H54 (cell line): ENCODE measurements at places on chromosomes 3 and 15.

DNA sequence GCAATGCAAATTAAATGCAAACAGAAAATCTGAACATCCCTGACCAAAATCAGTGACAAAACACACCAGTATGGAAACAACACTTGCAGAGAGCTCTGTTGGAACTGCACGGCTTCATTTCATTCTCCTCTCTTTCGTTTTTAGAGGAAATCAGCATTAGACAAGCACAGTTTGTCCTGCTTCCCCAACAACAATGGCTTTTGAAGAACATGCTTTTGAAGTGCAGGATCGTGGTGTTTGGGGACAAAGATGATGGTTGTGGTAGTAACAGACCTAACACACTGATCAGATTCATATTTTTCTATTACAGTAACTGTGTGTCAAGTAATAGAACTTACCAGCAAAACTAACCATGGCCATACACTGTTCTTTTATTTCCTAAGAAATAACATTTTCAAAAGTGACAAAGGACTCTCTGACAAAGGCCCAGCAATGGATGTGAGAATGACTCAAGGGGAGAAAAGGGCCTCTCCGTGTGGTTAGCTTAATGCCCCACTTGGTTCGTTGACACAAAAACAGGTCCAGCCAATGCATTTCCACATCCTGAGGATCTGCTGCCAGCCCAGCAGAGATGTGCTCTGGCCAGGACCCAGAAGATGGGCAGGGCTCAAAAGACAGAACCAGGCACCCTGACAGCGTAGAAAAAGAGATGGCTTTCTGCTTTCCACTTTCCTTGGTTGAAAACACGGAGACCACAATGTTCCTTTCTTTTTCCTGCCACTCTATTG lies 84.1 kb downstream of the CCNL1 start:
- DNase-seq, result no peak

GRCh38 chr15:31241888-31242522 lies 84.6 kb upstream of the KLF13 start:
- no peak for DNase-seq

DNA sequence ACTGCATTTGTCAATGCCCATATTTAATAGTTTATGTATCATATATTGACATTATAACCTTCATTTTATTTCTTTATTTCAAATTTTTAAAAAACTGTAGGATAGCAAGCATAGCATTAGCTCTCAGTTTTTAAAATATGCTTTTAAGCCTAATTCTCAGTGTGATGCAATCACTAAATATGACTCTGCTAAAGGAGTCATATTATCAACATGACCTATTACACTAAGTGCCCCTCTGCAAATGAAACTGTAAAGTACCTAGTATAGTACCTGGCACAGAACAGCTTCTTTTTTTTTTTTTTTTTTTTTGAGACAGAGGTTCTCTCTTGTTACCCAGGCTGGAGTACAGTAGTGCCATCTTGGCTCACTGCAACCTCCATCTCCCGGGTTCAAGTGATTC lies 179.4 kb upstream of the CGNL1 start:
- no peak for DNase-seq

DNA sequence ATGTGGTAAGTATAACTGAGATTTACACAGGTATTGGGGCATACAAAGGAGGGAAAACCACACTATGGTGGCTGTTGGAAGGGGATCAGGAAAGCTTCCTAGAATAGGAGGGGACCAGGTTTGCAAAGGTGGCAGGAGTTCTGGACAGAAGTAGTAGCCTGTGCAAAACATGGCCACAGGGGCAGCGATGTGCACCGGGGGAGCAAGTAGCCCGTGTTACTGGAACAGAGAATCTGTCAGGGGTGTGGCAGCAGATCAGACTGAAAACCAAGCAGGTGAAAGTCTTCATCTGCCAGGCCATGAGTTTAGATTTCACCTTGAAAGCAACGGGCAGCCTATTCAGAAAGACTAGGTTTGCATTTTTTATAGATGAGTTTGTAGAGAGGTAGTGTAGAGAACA lies 182.3 kb upstream of the LPP start:
- DNase-seq, result no peak

DNA sequence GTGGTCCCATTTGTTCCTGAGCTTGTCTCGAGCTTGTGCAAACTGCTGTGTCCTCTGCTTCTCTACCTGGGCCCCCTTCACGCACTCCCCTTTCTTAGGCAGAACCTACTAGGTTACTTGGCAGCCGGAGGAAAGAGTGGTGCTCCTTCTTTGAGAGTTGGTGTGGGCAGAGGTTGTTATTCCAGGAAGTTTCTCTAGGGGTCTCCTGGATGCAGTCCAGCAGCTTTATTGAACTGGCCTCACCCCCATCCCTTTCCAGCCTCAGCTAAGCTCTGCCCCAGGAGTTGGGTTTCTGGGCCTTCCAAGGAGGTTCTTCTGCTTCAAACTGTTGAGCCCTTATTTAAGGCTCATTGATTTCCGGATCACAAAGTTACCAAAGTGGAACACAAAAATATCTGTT lies 103.2 kb downstream of the C3orf70 start:
- no peak for DNase-seq

DNA sequence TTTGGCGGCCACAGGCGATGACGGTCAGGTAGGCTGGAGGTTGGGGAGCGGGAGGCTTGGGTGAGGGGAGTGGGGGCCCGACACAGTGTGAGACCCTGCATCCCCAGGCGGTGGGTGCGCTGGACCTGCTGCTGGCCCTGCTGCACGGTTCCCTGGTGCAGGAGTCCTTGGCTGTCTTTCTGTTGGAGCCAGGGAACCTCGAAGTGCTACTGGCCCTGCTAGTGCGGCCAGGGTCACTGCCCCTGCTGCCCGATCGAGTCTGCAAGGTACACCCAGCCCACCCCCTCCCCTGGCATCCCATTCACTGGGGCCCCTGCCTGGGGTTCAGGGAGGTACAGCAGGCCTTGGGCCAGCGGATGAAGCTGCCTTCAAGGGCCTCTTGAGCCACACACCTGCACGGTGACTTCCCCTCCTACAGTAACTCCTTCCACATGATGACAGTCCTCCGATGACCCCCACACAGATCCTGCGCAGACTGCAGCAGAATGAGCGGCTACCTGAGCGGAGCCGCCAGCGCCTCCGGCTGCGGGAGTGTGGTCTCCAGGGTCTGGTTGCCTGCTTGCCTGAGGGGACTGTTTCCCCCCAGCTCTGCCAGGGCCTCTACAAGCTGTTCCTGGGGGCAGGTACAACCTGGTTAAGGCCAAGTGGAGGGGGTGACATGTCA lies 19.5 kb downstream of the NBEAL2 start:
- no peak for DNase-seq

DNA sequence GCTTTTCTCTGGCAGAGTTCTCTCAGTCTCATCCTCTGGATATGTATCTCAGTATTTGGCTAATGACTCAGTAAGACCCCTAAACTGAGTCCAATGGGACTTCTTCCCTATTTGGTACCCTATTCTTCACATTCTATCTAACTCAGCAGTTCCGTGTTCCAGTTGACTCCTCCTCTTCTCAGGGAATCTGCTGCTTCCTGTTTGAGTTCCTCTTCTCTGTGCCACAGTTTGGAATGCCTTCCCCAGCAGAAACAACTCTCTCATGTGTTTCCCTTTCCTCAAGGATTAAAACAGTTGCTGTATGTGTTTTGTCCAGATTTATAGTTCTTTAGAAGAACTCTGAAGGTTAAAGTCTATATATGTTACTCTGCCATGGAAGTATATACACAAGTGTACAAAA lies 344.0 kb upstream of the RARB start:
- no peak for DNase-seq

DNA sequence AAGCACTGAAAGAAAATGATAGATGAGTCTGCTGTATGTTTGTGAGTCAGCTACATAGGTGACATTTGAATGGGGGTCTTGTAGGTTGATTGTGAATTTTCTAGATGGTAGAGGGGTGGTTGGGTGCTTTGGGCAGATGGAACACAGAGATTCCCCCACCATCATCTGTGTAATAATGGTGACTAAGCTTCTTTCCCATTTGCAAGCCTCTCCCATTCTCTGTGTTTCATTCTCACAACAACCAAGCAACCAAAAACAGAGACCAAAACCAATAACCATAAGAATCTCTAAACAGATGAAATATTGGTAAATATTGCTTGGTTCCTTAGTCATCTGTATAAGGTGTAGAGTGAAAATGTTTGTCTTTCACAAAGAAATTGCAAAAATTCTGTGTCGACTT lies 17.8 kb upstream of the UTS2B start:
- DNase-seq, result no peak

GRCh38 chr3:181252631-181253030 lies 263.1 kb upstream of the DNAJC19 start:
- DNase-seq, result no peak

- DNase-seq, result no peak
These were observed 4.4 kb downstream of the KCTD6 start for GRCh38 chr3:58496206-58496857.

GRCh38 chr3:151171145-151171757 lies 31.8 kb downstream of the GPR171 start:
- DNase-seq, result no peak

- DNase-seq, result no peak
These were observed 82.3 kb upstream of the MFGE8 start for GRCh38 chr15:88995449-88995848.

DNA sequence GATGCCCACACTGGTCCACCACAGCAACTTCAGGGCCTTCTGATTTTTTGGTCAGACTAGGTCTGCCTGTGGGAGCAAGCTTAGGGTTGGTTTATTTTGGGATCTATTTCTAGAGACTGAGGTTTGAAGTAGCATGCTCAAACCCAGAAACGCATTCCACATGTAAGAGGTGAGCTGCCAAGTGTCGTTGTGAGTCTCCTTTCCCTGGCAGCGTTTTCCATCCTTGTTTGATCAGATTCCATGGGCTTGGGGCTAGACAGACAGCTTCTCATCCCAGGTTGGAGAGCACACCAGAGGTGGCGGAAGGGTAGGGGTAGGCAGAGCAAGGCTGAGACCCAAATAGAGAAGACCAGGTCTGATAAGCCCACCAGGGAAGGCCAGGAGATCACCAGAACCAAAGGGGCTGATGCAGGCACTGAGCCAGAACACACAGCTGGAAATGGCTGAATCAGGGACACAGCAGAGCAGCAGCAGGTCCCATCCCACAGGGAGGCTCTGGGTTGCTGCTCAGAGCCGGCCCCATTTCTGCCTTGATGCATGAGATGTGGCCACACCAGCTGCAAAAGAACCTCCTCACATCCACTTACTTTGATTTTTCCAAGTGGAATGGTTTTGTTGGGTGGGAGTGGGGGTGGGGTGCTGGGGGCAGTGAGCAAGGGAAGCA lies 186.8 kb downstream of the THSD4 start:
- DNase-seq, result no peak

DNA sequence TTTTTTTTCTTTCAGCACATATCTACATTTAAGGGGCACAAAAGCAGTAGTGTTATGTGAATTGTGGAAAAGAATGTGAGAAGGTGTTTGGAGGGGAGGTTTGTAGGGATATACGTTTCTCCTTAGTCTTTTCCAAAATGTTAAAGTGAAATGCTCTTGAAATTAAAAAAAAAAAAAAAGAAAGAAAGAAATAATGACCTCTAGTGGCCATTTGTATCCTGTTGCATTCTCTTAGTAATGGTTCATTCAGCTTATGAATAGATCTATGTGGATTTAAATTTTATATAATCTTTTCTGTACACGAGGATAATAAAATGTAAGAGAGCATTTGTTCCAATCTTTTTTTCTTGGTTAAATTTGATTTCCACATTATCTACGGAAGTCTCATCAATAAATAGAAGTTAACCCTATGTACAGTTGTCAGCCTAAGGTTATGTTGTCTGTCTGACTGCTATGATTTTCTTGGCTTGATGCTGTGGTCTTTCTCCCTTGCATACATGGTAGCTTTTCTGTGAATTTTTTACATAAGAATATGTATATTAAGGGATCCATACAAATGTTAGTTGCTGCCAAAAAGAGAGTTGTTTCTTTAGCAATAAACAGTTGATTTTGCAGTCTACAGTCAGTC lies 1.7 kb downstream of the P2RY13 start:
- no peak for DNase-seq

- DNase-seq, result no peak
These were observed 60.4 kb downstream of the BOC start for GRCh38 chr3:113271594-113272384.

DNA sequence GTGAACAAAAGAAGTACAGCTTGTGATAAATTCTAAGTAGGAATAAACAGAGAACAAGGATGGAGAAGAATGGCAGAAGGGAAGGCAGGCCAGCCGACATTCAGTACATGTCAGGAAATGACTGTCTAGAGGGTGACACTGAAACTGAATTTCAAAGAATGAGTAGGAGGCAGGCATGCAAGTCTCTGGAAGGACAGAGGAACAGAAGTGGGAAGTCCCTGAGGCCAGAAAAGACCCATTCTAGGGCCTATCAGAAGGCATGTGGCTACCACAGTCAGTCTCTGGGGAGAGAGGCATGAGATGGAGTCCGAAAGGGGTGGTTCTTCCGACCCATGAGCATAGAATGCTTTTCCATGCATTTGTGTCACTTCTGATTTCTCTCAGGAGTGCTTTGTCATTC lies 243.5 kb upstream of the UBE2E2 start:
- no peak for DNase-seq

DNA sequence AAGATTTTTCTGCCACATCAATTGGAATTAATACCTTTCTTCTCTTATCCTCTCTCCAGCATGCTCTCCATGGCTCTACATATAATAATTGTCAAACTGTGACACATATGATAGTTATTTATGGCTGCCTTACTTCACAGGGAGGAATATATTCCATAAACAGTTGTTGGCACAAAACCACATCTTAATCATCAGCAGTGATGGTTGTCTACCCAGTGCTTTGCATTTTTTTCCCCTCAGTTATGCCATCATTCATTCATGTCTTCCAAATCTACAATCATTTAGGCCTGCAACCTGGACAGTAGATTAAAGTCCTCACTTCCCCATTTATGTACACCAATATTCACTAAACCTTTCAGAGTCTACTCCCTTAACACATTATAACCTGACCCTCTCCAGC lies 107.7 kb downstream of the THRB start:
- DNase-seq, result no peak

- DNase-seq, result no peak
These were observed 4.0 kb upstream of the DENND6A start for GRCh38 chr3:57696801-57697321.

GRCh38 chr15:82292271-82292670 lies 29.7 kb downstream of the SAXO2 start:
- no peak for DNase-seq

DNA sequence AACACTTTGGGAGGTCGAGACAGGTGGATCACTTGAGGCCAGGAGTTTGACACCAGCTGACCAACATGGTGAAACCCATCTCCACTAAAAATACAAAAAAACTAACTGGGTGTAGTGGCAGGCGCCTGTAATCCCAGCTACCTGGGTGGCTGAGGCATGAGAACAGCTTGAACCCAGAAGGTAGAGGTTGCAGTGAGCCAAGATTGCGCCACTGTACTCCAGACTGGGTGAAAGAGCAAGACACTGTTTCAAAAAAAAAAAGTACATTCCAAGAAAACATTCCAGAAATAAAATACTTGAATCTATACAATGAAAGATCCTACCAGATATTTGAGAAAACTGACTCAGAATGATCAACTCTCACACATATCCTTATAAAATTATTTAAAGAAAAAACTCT lies 30.4 kb downstream of the TFDP2 start:
- no peak for DNase-seq

GRCh38 chr3:49406571-49407565 lies 4.9 kb downstream of the RHOA start:
- DNase-seq, result no peak
